Stimulated activated CD8-positive, alpha-beta memory T cell treated with anti-CD3 and anti-CD28 coated beads, Interleukin-15, amount 100 ng/mL, for 4 hours (primary cell): ENCODE measurements at places on chromosomes 3 and 15.

GRCh38 chr15:95267481-95267880 lies 1036.1 kb downstream of the MCTP2 start:
- no peak for DNase-seq

- DNase-seq, result no peak
Measured at GRCh38 chr15:73369154-73369694, 466 bp upstream of the HCN4 start.

DNA sequence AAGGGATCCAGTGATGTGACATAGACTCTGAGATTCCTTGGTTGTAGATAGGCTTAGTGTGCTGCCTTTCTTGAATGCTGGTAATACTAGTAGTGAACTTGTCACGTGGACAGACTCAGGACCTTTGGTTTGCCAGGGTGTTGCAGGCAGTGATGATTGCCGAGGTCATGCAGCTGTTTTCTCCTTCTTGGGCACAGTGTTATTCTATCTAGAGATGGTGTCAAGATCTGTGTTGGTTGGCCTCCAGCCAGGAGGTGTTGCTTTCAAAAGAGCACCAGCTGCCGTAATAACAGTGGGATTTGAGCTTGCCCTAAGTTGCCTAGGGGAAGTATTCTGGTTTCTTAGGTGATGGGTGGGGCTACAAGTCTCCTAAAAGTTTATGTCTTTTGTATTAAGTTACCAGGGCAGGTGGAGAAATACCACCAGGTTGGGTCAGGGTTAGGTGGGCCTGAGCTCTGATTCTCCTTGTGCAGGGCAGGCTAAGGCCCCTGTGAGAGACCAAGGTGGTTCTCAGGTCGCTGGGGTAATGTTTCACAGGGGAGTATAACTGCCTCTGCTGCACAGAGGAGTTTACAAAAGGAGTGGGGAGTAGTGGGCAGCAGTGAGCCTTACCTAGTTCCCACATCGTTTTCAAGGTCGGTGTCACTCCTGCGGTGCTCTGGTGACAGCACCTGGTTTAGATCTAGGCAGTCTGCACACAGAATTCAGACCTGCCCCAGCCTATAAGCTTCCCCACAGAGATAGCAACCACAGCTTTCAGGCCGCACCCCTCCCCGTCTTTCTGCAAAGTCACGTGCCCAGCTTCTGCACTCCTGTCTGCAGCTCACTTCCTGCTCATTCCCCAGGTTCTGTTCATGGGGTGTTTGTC lies 350.3 kb downstream of the DOCK3 start:
- DNase-seq, result peak; percentile 34

- no peak for DNase-seq
Measured at GRCh38 chr3:159977295-159977694, 11.3 kb upstream of the IL12A start.

GRCh38 chr15:31381801-31382712 lies 55.4 kb downstream of the KLF13 start:
- no peak for DNase-seq

GRCh38 chr15:80285379-80285778 lies 33.4 kb upstream of the CTXND1 start:
- no peak for DNase-seq

DNA sequence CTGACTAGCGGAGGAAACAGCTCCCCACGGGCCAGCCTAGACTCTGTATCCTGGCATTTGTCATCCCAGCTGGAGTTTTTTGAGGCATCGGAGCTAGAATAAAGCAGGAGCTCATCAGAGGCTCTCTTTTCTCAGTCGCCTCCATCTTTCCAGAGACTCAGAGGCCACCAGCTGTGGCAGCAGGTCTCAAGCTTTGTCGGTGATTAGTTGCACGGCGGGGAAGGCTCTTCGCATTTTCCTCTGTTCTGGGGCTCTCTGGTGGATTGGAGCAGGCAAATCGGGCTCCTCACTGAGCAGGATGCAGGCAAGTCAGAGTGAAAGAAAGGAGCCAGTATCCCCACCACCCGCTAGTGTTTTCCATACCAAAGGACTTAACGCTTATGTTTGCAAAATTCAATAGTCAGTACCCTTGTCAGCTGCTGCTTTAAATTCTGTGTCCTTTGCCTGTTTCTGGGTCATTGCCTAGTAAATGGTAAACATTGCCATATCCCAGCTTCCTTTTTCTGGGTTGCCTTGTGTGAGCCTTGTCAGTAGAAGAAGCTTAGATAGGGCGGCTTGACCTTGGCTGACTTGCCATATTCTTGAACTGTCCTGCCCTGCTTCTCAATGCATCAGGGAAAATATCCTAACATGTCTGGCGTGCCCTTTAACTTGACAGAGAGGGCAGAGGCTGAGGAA lies 127.1 kb downstream of the PTPRG start:
- no peak for DNase-seq

GRCh38 chr3:69692761-69693160 lies 46.5 kb upstream of the MITF start:
- DNase-seq, result no peak

DNA sequence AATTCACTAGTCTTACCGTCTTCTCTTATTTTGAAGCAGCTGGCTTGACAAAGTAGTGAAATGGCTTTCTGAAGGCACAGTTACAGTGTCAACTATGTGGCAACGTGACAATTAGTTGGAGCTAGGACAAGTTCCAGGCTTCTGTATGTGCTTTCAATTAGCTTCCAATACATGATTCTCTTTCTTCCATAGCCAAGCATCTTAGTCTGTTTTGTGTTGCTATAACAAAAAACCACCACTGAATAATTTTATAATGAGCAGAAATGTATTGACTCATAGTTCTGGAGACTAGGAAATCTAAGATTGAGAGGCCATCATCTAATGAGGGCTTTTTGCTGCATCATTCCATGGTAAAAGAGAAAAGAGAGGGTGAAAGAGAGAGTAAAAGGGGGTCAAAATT lies 365.1 kb upstream of the PLSCR5 start:
- DNase-seq, result no peak
